Breast epithelium (tissue), 4 donors: ENCODE measurements at places on chromosomes 12 and 14.

DNA sequence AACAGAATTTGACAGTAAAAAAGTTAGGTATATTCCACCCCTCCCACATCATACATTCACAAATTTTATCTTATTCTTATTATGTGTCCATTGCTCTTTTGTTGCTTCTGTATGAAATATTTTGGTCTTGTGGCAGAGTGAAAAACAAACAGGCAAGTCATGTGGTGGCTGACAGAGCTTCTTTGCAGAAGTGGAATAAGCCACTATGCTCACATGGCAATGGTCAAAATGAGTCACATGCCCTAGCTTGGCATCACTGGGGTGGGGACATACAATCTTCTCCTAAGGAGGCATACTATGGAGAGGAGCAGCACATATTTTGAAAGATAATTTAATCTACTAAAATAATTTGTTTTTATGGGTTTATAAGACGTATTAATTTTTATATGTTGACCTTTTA is 27.7 kb upstream of the CMA1 start:
- no peak for DNase-seq

DNA sequence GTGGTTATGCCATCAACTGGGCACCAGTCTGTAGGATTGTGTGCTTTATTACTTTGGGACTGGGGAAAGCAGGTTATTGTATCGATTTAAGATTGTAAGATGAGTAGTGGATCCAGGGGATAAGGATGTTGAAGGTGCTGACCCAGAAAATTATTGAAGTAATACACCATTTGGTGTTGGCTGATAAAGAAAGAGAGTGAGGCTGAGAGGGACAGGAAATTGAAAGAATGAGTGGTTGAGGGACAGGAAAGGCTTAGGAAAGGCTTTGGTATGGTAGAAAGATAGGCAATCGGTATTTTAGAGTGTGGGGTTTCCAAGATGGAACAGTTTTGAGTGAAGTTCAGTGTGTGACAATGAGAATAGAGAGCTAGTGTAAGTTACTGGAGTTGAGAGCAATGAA is 12.3 kb downstream of the PPHLN1 start:
- no peak for DNase-seq

DNA sequence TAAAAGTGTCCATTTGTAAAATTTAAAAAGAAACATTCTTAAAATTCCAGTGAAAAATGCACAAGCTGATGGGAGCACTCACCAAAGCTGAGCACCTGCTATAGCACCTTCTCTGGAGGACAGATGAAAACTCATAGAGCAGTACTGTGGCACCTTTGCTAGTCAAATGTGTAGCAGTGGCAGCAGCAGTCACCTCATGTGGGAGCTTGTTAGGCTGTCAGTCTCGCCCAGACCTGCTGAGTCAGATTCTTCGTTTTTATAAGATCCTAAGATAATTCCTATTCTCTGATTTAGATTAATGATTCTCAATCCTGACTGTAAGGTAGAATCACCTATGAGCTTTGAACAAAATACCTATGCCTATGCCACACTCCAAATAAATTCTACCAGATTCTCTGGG is 325.8 kb downstream of the RPL10L start:
- DNase-seq: no peak

GRCh38 chr12:4011597-4011996 is 138.4 kb upstream of the PARP11 start:
- no peak for DNase-seq

DNA sequence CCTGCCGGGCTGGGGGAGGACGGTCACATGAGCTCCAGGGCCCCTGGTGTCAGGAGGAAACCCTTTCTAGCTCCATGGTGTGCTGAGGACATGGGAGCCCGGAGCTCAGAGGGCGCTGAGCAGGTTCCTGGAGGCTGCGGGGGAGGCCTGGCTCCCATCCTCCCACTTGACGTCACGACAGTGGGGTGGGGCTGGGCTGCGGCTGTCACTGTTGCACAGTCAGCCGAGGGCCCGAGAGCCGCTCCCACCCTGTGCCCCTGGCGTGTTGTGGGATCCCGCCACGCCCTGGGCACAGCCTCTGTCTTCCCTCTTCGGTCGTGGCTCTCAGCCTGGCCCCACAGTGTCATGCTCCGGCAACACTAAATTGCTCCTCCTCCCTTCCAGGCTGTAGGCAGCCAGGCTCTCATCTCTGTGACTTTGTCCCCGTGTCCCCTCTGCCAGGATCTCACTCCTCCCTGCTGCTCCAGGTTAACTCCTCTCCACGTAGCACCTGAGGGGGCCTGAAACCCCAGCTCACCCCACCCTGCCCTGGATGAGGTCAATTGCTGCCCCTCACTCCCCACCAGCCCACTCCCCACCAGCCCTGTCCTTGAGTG is 33.0 kb downstream of the BEGAIN start:
- DNase-seq: no peak

DNA sequence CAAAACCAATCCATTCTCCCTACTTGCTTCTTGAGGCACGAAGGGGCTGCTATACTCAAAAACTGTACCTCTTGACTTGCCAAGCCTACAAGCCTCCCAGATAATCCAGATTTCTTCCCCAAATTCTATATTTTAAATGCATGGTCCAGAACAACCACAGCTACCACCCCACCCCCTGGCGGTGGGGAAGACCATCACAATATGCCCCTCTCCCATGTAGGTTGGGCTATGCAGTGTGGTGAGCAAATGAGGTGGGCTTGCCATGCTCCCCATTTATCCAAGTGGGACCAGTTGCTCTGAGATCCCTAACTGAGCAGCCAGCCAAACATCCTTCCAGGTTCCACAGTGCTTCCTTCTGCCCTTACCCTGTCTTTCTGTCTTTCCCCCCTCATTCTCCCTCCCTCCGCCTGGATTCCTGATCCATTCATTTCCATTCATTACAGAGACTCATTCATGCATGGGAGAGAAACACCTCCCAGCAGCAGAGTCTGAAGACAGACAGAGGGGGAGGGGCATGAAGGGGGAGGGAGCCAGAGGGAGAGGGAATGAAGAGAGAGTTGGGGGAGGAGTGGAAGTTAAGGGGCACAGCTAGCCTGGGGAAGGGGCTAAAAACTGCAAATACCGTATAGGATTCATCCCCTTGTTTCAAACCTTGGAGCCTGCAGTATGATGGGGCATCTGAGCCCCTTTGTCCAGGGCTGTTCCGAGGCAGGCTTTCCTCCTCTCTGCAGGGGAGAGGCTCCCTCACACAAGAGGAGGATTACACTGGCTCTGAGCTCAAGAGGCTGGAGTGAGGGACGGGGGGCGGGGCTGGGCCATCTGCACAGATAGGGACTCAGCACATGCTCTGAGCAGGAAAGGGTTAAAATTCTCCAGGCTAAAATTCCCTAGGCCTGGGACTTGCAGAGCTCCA is 4.4 kb downstream of the ZNF219 start:
- no peak for DNase-seq

DNA sequence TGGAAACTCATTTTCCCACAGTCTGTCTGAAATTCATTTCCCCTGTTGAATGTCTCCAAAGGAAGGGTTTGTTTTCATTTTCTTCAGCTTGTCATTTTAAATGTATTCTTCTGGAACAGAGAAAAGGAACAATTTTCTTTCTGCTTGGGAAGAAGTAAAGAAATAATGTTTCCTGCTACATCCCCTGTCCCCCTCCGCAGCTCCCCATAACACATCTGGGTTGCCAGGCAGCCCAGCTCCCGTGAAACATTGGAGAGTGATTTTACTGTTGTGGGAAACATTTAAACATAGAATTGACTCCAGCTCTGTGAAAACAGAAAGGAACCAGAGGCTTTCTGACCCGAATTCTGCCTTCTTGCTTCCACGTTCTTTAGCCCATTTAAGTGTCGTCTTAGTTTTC is 159.5 kb downstream of the TMEM132C start:
- no peak for DNase-seq

- DNase-seq: no peak
Observed at GRCh38 chr12:114848666-114849065, 164.7 kb upstream of the TBX3 start.

DNA sequence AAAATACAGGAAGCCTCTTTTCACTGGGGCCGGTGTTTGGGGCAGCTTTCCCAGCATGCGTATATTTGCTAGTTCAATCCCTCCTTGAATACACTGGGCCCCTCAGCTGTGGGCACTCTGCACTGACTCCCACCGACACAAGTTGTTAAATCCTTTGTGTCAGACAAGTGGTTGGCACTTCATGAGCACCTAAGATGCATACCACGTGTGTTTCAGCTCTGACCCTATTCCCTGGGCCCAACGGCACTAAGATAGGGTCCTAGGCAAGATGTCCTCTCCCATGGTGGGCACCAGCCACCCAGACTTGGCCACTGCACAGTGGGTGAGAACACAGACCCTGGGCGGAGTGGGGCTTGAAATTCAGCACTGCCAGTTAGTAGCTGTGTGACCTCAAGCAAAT is 173.8 kb downstream of the BCL11B start:
- no peak for DNase-seq

DNA sequence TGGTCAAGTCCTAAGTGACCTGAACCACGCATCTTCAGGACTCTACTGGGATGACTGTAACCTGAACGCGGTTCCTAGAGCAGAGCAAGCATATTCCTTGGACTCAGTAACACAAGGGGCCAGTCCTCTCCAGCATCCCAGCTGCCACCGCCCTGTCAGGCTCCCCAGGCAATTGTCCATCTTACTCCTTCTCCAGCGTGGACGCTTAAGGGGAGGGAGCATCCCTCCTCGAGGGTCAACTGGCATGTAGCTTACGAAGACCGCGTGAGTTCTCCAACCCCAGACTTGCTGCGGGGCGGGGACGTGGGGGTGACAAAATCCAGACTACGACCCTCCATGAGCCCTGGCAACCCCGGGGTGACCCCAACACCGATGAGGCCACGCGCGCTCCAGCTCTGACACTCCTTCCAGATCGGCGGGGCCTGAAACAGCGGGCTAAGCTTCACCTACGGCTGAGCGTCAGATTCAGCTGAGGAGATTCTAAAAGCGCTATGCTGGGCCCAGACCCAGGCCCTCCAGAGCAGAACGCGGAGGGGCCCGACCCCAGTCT is 846 bp upstream of the MTHFD1 start:
- DNase-seq: peak; percentile 22
